ENCODE measurements at places on chromosomes 11 and 22.
A peak's percentile ranks its signal among the peaks of the same experiment; 100 is the strongest.

DNA sequence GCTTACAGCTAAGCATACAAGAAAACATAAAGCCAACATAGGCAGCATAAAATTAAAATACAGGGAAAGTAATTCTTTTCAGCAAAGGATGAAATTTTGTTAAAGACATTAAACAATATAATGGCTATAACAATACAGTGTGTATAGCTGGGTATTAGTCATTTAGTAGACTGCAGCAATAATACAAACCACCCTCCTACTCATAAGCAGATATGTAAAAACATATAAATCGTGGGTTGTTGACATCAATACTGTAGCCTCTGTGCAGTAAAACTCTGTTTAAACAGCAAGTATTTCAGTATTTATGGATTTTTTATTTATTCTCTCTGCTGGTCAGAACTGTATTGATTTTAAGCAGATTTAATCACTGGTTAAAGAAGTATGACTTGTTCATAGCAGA is 639.1 kb upstream of the ANO5 start:
- H3K4me1 ChIP-seq = no peaks in the 10 kb centered on the region
- no peak for DNase-seq
- H3K4me3 ChIP-seq = no peak overlapping the region
- H3K36me3 ChIP-seq = no peaks in the 10 kb centered on the region
- H3K27me3 ChIP-seq = no peaks in the 10 kb centered on the region

- no peak overlapping the region for H3K4me3 ChIP-seq
- H3K4me1 ChIP-seq = no peaks in the 10 kb centered on the region
- H3K27ac ChIP-seq = no peak overlapping the region
- DNase-seq = no peak
Observed at GRCh38 chr22:33209930-33210784, 152.0 kb upstream of the SYN3 start.

GRCh38 chr11:61011229-61011870 is 39.9 kb downstream of the CD6 start:
- no peak overlapping the region for H3K27ac ChIP-seq
- no peaks in the 10 kb centered on the region for H3K36me3 ChIP-seq
- no peak overlapping the region for H3K4me3 ChIP-seq
- H3K27me3 ChIP-seq = peaks cover 17% of the 10 kb centered on the region

- no peak for DNase-seq
- no peaks in the 10 kb centered on the region for H3K36me3 ChIP-seq
- no peak overlapping the region for H3K4me3 ChIP-seq
- H3K4me1 ChIP-seq = no peaks in the 10 kb centered on the region
Observed at GRCh38 chr11:58075781-58076180, 45.0 kb downstream of the OR6Q1 start.

GRCh38 chr22:38317122-38317994 is at the start of gene CSNK1E:
TSS of gene CSNK1E (minus strand) at chr22:38317433. CDS start at chr22:38314157, 3,276 bp downstream.
- peak within 1 kb of the TSS; percentile 69 for H3K27ac ChIP-seq
- peak; percentile 23 for DNase-seq
- H3K27me3 ChIP-seq = no peaks in the 10 kb centered on the region
- H3K4me3 ChIP-seq = peak within 1 kb of the TSS; percentile 73
- peaks cover 45% of the 10 kb centered on the region for H3K4me1 ChIP-seq

DNA sequence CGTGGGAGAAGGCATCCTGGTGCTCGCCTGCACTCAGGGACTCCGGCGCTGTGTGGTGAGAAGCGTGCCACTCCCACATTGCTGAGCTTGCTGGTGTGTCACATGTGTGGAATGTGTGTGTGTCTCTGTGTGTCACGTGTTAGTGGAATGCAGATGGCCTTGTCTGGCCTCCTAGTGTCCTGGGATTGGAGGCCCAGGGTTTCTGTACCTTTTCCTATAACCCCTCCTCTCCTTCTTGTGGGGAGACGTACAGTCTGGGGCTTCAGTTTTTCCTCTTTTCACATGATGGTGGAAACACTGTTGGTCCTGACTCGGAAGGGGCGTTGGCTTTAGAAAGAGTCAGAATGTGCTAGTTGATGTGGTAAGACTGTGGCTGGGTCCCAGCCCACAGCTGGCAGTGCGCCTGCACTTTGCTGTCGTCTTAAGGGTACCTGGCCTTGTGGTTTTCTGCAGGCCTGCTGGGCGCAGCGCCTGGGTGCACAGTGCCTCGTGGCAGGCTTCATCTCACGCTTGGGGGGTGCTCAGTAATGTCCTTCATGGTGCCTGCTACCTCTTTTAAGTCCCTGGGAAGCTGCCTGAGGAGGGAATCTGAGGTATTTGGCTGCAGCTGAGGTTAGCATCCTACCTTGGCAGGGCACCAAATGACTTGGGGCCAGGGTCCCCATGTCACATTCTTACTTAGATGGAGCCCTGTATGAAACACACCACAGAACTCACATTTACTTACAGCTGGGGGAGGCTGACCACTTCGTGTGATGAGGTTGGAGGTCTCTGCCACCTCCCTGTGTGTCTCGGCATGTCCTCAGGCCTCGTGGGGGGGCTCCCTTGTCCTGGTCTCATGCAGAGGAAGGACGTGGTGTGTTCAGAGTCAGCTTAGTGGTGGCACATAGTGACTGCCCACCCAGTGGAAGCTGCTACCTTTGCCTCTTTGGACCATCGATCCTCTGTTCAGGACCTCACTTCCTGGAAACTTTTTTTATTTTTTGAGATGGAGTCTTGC is 61.9 kb downstream of the MED15 start:
- peaks cover 11% of the 10 kb centered on the region for H3K4me1 ChIP-seq
- H3K4me3 ChIP-seq = no peak overlapping the region
- no peaks in the 10 kb centered on the region for H3K27me3 ChIP-seq
- no peak overlapping the region for H3K27ac ChIP-seq
- peaks cover 97% of the 10 kb centered on the region for H3K36me3 ChIP-seq

DNA sequence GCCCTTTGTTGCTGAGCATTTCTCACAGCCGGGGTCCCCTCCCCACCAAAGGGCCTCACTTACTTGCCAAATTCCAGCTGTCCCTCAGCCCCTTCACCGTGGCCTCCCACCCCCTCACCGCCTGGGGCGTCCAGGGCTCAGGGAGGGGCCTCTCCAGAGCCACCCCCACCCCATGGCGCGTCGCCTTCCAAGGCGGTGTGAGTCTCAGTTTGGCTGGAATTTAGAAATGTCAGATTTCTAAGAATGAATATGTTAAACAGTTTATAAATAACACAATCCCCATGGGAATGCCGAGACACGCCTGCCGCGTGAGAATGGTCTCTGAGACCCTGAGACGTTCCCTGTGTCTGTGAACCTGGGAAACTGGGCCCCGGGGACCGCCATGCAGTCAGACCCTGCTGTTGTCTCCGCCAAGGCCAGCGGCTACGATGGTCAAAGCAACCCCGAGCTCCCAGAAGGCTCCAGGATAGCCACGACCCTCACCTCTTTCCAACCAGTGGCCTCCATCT is 28.9 kb downstream of the CELSR1 start:
- no peaks in the 10 kb centered on the region for H3K36me3 ChIP-seq
- H3K27me3 ChIP-seq = no peaks in the 10 kb centered on the region
- H3K4me1 ChIP-seq = peaks cover 6% of the 10 kb centered on the region
- no peak overlapping the region for H3K27ac ChIP-seq
- H3K4me3 ChIP-seq = no peak overlapping the region
- DNase-seq = no peak

- H3K4me1 ChIP-seq = peaks cover 22% of the 10 kb centered on the region
- H3K27ac ChIP-seq = no peak overlapping the region
- H3K27me3 ChIP-seq = no peaks in the 10 kb centered on the region
- peaks cover 3% of the 10 kb centered on the region for H3K36me3 ChIP-seq
- no peak for DNase-seq
- H3K4me3 ChIP-seq = no peak overlapping the region
Observed at GRCh38 chr11:57713835-57714234, 1.4 kb downstream of the TMX2 start.

GRCh38 chr11:68322052-68322430 is 9.7 kb downstream of the LRP5 start:
- H3K27ac ChIP-seq = no peak overlapping the region
- no peaks in the 10 kb centered on the region for H3K27me3 ChIP-seq
- H3K4me1 ChIP-seq = no peaks in the 10 kb centered on the region
- no peak overlapping the region for H3K4me3 ChIP-seq
- no peaks in the 10 kb centered on the region for H3K36me3 ChIP-seq
- no peak for DNase-seq

- no peaks in the 10 kb centered on the region for H3K4me1 ChIP-seq
- no peak overlapping the region for H3K27ac ChIP-seq
- no peaks in the 10 kb centered on the region for H3K36me3 ChIP-seq
- H3K27me3 ChIP-seq = no peaks in the 10 kb centered on the region
- DNase-seq = peak; percentile 75
Observed at GRCh38 chr22:41966607-41967240, 2.5 kb upstream of the SEPTIN3 start.

DNA sequence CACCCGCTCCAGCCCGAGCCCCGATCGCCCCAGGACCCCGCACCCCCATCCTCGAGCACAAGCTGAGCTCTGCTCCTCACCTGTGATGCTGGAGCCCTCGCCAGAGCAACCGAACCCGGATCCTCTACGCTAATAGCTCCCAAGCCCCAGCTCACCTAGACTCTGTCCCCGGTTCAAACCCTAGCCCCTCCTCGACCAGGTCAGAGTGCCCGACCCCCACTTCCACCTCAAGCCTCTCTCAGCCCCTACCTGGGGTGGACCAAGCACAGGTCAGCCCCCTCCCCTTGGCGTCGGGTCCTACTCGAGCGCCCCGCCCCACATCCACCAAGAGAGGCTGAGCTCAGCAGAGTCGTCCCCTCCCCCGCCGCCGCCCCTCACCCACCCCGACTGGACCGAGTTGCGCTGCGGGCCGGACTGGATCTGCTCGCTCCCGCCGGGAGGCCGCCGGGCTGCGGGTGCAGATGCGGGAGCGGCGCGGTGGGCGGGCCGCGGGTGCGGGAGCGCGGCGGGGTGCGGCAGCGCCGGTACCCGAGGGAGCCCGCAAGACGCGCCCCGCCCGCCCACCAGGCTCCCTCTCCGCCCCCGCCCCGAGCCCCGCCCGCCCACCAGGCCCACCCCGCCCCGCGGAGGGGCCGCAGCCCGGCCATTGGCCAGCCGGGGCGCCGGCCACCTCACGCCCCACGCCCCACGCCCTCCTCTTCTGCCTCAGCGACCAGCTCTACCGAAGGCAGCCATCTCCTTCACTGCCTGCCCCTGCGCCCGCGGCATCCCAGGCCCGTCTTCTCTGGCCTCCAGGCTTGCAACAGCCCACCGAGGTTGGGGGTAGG is 577 bp upstream of the DKK3 start:
- no peaks in the 10 kb centered on the region for H3K4me1 ChIP-seq
- DNase-seq = no peak

DNA sequence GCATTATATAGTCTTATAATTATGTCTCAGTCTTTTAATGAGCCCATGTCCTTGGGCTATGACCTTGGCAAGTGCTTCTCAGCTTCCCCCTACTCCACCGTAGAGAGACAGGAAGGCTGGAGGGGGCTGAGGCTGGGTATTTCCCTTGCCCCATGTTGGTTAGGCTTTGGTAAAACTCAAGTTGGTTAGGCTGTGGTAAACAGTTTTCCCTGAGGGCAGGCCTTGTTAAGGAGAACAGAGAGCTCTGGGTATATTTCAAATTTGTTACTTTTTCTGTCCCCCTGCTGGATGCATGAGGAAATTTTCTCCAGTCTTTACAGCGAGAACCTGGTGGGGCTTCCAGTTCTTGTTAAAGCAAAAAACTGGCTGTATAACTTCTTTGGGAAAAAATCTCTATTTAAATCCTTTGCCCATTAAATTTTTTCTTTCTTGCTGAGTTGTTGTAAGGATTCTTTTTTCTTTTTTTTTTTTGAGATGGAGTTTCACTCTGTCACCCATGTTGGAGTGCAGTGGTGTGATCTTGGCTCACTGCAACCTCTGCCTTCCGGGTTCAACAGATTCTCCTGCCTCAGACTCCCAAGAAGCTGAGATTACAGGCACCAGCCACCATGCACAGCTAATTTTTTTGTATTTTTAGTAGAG is 12.2 kb upstream of the DCHS1 start:
- H3K27ac ChIP-seq = no peak overlapping the region
- no peak overlapping the region for H3K4me3 ChIP-seq
- H3K36me3 ChIP-seq = no peaks in the 10 kb centered on the region
- no peaks in the 10 kb centered on the region for H3K27me3 ChIP-seq
- peaks cover 3% of the 10 kb centered on the region for H3K4me1 ChIP-seq

- no peak for DNase-seq
- H3K27ac ChIP-seq = no peak overlapping the region
- H3K4me3 ChIP-seq = no peak overlapping the region
- H3K4me1 ChIP-seq = no peaks in the 10 kb centered on the region
- peaks cover 11% of the 10 kb centered on the region for H3K27me3 ChIP-seq
- no peaks in the 10 kb centered on the region for H3K36me3 ChIP-seq
Observed at GRCh38 chr22:45067731-45068130, 57.9 kb upstream of the PHF21B start.

DNA sequence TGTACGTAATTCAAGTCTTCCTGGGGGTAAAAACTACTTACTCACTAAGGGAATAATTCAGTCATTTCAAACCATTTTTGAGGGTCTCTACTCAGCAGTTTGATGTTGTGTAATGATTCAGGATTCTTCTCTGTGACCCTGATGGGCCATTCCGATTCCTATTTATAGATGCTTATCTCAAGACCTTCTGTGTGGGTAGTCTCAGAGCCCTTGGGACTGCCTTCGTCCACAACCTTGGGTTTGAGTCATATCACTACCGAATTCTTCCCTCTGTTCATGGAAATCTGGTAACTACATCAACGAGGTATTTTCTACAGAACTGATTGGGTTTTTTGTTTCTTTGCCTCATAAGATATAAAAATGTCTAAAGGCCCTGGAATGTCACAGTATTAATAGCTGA is 14.3 kb upstream of the CBX6 start:
- peaks cover 7% of the 10 kb centered on the region for H3K4me1 ChIP-seq
- H3K27me3 ChIP-seq = no peaks in the 10 kb centered on the region
- no peak overlapping the region for H3K4me3 ChIP-seq
- no peak for DNase-seq
- no peak overlapping the region for H3K27ac ChIP-seq
- no peaks in the 10 kb centered on the region for H3K36me3 ChIP-seq

GRCh38 chr11:43614214-43614613 is 66.3 kb upstream of the HSD17B12 start:
- no peaks in the 10 kb centered on the region for H3K36me3 ChIP-seq
- no peak overlapping the region for H3K4me3 ChIP-seq
- no peaks in the 10 kb centered on the region for H3K27me3 ChIP-seq
- DNase-seq = no peak

- H3K36me3 ChIP-seq = peaks cover 98% of the 10 kb centered on the region
- no peak for DNase-seq
- H3K4me3 ChIP-seq = no peak overlapping the region
- H3K4me1 ChIP-seq = no peaks in the 10 kb centered on the region
- H3K27ac ChIP-seq = no peak overlapping the region
Observed at GRCh38 chr11:88305430-88305829, 32.1 kb downstream of the CTSC start.

- H3K4me1 ChIP-seq = peaks cover 50% of the 10 kb centered on the region
- H3K4me3 ChIP-seq = peak overlapping the region; percentile 35
- no peaks in the 10 kb centered on the region for H3K27me3 ChIP-seq
- peak overlapping the region; percentile 83 for H3K27ac ChIP-seq
Observed at GRCh38 chr11:111846636-111847035, 24.7 kb downstream of the ALG9 start.

DNA sequence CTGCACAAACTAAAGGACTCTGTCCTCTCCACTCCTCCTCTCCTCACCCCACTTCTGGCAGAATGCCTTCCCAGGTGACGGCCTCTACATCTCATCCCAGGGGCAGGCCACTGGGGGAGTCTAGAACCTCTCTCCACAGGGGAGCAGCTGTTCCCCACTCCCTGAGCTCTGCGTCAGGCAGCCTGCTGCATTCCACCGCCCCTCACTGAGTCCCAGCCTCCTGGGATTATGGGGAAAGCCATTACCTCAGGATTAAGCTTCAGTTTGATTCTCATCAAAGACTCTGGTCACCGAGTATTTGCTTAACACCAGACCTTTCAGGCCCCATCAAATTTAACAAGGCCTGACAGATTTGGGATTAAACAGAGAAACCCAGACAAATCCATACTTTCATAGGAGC is 405.9 kb downstream of the NXPE2 start:
- H3K27ac ChIP-seq = no peak overlapping the region
- H3K4me1 ChIP-seq = no peaks in the 10 kb centered on the region
- H3K27me3 ChIP-seq = no peaks in the 10 kb centered on the region
- no peaks in the 10 kb centered on the region for H3K36me3 ChIP-seq
- no peak overlapping the region for H3K4me3 ChIP-seq

All from CD14-positive monocyte (primary cell).